Small intestine (tissue), 16 donors: ENCODE measurements at places on chromosomes 4 and X.

GRCh38 chr4:37666625-37667071 is 19.5 kb downstream of the RELL1 start:
- DNase-seq = peak; percentile 92

DNA sequence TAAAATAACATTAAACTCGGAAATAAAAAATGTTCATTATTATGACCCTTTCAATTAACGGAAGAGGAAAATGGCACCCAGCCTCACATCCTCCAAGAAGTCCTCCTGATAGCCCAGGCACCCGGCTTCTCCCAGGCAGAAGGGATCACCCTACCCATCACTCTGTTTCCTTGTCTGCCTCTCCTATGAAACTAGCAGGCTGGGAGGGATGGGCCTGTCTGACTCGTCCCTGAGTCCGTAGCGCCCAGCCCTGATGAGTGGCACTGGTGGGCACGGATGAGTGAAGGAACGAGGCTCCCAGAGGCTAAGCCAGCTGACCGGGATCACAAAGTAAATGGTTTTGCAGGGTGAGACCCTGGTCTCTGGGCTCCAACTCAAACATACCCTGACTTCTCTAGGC is 28.6 kb upstream of the KIAA0232 start:
- DNase-seq = no peak

DNA sequence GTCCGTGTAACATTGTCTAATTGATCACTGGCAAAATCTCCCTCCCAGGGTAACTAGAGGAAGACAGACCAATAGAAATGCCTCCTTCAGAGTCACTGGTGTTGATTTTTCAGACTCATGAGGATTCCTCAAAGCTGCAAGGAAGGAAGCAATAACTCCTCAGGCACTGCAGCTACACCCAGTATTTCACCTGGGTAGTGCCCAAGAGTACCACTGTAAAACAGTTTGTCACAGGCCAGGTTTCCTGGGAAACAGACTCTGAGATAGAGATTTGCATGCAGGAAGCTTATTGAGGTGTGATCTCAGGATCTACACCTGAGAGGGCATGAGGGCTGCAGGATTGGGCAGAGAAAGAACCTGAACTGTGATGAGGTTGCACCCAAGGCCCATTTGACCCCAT is 240.7 kb upstream of the ATP6AP2 start:
- DNase-seq = no peak

GRCh38 chr4:105274504-105274903 is 127.8 kb downstream of the TET2 start:
- no peak for DNase-seq

DNA sequence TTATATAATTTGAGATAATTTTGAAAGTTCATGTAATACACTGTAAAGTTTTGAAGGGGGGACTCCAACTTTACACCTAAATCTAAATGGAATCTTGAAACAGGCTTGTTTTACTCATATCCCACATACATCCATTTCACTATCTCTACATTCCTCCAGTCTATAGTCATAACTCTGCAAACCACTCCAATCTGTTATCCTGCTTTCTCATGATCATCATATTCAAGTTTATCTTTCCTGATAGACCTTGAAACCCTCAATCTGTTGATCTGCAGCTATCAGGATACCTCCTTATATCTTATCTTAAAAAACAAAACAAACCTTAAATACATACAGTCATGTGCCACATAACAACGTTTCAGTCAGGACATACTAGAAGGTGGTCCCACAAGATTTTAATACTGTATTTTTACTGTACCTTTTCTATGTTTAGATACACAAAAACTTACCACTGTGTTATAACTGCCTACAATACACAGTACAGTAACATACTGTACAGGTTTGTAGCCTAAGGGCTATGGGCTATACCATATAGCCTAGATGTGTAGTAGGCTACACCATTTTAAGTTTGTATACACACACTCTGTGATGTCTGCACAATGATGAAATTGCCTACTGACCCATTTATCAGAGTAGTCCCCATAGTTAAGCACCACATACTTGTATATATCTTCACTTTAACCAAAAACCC is 14.0 kb downstream of the CHIC2 start:
- no peak for DNase-seq
